ENCODE measurements at places on chromosomes 5 and 9. TPM values are rescaled to one million over a fixed set of nuclear protein-coding genes. Genes with fewer than 3 reads are reported as not detected.
A peak's percentile ranks its signal among the peaks of the same experiment; 100 is the strongest.

The NIPAL4 gene
- 1.0 TPM for total RNA-seq

The ERAP2 gene
- total RNA-seq: 9.6 TPM

The CCDC187 gene
- total RNA-seq: not detected

The TAF11L5 gene
- total RNA-seq: not detected

The MSMP gene
- 145 TPM for total RNA-seq

The CAMK2A gene
- 0.15 TPM for total RNA-seq

The TNFSF8 gene
- total RNA-seq: not detected

The PCDHGA1 gene
- 0.06 TPM for total RNA-seq

The CCDC192 gene
- total RNA-seq: not detected

The ERMP1 gene
- 17.8 TPM for total RNA-seq

GRCh38 chr9:37333288-37333687, 89.2 kb upstream of the GRHPR start:
- no peak for DNase-seq
- no peak overlapping the region for H3K27ac ChIP-seq
- no peaks in the 10 kb centered on the region for H3K36me3 ChIP-seq
- no peaks in the 10 kb centered on the region for H3K4me1 ChIP-seq
- no peaks in the 10 kb centered on the region for H3K27me3 ChIP-seq

GRCh38 chr5:96614110-96614691, 48.0 kb upstream of the CAST start:
- peaks cover 18% of the 10 kb centered on the region for H3K4me1 ChIP-seq
- H3K27ac ChIP-seq: peak overlapping the region; percentile 83

- H3K4me1 ChIP-seq: no peaks in the 10 kb centered on the region
- H3K27ac ChIP-seq: no peak overlapping the region
- no peaks in the 10 kb centered on the region for H3K27me3 ChIP-seq
- no peak for DNase-seq
- H3K4me3 ChIP-seq: no peak overlapping the region
Observed at GRCh38 chr5:150407096-150407720, 5.5 kb downstream of the CD74 start.

- H3K4me1 ChIP-seq: peaks cover 57% of the 10 kb centered on the region
- no peaks in the 10 kb centered on the region for H3K36me3 ChIP-seq
- H3K27ac ChIP-seq: no peak overlapping the region
- no peak overlapping the region for H3K4me3 ChIP-seq
- no peaks in the 10 kb centered on the region for H3K27me3 ChIP-seq
Observed at GRCh38 chr5:134502259-134502658, 23.2 kb upstream of the JADE2 start.

- H3K27ac ChIP-seq: no peak overlapping the region
- no peak overlapping the region for H3K4me3 ChIP-seq
- H3K36me3 ChIP-seq: peaks cover 22% of the 10 kb centered on the region
- H3K27me3 ChIP-seq: no peaks in the 10 kb centered on the region
- peaks cover 7% of the 10 kb centered on the region for H3K4me1 ChIP-seq
Observed at GRCh38 chr5:83071286-83072051, 5.7 kb downstream of the TMEM167A start.

- DNase-seq: no peak
- 0 out of 2 replicates have a peak overlapping the region, but pooled peaks have one; percentile 2 for H3K27ac ChIP-seq
- peaks cover 12% of the 10 kb centered on the region for H3K36me3 ChIP-seq
- no peaks in the 10 kb centered on the region for H3K27me3 ChIP-seq
- peak overlapping the region; percentile 98 for H3K4me3 ChIP-seq
- peaks cover 51% of the 10 kb centered on the region for H3K4me1 ChIP-seq
Observed at GRCh38 chr5:14147210-14147609, 4.1 kb downstream of the TRIO start.

DNA sequence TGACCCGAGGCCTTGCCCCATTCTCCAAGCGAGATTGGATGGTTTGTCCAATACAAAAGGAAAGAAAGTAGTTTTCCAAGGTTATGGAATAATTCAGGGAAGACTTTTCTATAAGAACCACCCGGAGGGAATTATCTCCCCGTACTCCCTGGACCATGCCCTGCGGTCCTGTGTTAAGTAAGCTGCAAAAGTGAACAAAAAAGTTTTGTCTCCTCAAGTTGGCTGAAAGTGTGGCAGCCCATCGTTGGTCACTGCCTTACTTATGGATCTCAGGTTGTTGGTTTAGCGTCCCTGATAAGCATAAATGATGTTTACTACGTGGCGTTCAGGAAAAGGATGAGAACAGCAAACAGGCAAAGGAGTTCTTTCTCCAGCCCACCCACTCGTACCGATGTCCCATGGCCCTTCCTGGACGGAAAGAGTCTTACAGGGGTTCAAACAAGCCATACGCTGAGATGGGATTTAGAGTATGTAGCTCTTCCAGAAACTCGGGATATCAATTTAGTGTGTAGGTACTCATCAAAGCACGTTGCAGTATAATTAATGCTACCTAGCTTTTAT, 413 bp upstream of the AUH start:
- H3K4me3 ChIP-seq: peak overlapping the region; percentile 85
- DNase-seq: no peak
- H3K27ac ChIP-seq: no peak overlapping the region
- peaks cover 13% of the 10 kb centered on the region for H3K4me1 ChIP-seq
- no peaks in the 10 kb centered on the region for H3K27me3 ChIP-seq

DNA sequence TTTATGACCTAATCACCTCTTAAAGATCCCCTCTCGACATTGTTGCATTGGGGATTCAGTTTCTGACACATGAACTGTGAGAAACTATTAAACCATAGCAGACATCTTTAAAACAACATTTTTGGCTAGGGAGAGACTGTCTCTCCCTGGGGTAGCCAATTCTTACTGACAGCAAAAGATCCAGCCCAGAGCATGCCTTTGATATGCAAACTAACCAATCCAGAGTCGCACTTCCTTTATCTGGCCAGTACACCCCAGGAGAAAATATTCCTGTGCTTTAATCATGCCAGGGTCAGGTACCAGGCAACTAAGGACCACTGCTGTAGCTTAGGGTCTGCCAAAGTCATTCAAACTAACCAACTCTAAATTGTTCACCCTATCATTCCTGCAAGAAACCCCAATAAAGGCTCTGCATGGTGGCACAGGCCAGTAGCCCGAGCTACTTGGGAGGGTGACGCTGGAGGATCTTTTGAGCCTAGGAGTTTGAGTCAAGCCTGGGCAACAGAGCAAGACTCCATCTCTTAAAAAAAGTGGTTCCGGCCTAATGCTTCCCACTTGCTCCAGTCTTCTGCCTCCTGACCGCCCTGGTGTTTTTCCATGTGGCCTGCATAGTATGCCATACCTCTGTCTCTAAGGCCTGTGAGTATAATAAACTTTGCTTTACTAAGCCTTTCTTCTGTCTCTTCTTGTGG, 62.3 kb upstream of the DAPK1 start:
- no peaks in the 10 kb centered on the region for H3K27me3 ChIP-seq
- no peak overlapping the region for H3K4me3 ChIP-seq
- H3K36me3 ChIP-seq: no peaks in the 10 kb centered on the region

GRCh38 chr5:16759147-16759773, 142.5 kb upstream of the RETREG1 start:
- no peaks in the 10 kb centered on the region for H3K4me1 ChIP-seq
- peaks cover 50% of the 10 kb centered on the region for H3K36me3 ChIP-seq
- H3K27me3 ChIP-seq: no peaks in the 10 kb centered on the region
- no peak overlapping the region for H3K4me3 ChIP-seq

DNA sequence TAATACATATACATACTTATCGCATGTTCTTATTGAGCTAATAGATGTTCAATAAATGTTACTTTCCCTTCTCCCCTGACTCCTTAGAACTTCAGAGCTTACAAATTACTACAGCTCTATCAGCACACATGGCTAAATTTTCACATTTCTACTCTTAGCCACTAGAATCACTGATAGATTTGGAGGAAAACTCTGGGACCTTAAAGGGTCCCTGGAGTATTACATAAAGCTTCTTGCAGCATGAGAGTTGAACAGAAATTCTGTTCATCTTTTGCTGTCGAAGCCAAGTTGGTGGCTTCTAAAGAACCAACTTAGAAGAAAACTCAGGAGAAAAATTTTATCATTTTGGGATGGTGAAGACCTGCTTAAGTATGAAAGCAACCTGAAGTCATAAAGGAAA, 15.5 kb downstream of the B4GALT1 start:
- H3K27me3 ChIP-seq: no peaks in the 10 kb centered on the region
- no peaks in the 10 kb centered on the region for H3K36me3 ChIP-seq
- DNase-seq: no peak

GRCh38 chr9:16680975-16681651, 189.4 kb downstream of the BNC2 start:
- no peak overlapping the region for H3K4me3 ChIP-seq
- no peaks in the 10 kb centered on the region for H3K36me3 ChIP-seq
- H3K27ac ChIP-seq: no peak overlapping the region
- no peaks in the 10 kb centered on the region for H3K27me3 ChIP-seq

GRCh38 chr5:66881480-66882161, 285.4 kb downstream of the MAST4 start:
- H3K4me1 ChIP-seq: peaks cover 34% of the 10 kb centered on the region
- peak overlapping the region; percentile 37 for H3K4me3 ChIP-seq
- peak; percentile 66 for DNase-seq
- H3K27me3 ChIP-seq: no peaks in the 10 kb centered on the region

GRCh38 chr5:132407970-132408369, 38.5 kb downstream of the SLC22A5 start:
- H3K27me3 ChIP-seq: no peaks in the 10 kb centered on the region
- no peak for DNase-seq
- peaks cover 38% of the 10 kb centered on the region for H3K4me1 ChIP-seq
- H3K36me3 ChIP-seq: no peaks in the 10 kb centered on the region

- no peak overlapping the region for H3K27ac ChIP-seq
- no peaks in the 10 kb centered on the region for H3K27me3 ChIP-seq
- H3K4me1 ChIP-seq: no peaks in the 10 kb centered on the region
- H3K36me3 ChIP-seq: no peaks in the 10 kb centered on the region
Observed at GRCh38 chr5:181028032-181028819, 11.8 kb upstream of the BTNL9 start.

DNA sequence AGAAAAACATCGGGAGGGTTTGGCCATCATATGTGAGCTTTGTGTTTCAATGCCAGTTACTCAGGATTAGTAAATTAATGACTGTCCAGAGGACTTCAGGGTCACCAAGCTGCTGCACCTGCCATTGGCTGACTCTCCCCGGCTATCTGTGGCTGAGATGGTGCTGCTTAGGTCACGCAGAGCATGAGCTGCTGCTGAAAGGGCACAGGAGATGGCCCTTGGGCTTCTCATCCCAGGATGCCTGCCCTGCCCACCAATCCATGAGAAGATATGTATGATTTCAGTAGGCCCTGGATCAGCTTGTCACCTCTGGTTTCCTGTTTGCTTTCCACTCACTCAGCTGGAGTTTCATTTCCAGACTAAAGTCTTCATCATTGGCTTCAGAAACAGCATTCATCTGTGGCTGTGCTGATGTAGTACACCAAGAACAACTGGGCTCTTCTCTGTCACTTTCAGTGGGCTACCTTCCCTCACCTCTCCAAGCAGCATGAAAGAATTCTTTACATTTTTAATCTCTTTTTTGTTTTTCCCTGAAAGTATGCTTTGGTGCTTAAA, 2.4 kb upstream of the CATSPER3 start:
- H3K36me3 ChIP-seq: no peaks in the 10 kb centered on the region
- H3K4me1 ChIP-seq: peaks cover 10% of the 10 kb centered on the region
- no peak overlapping the region for H3K27ac ChIP-seq
- no peaks in the 10 kb centered on the region for H3K27me3 ChIP-seq
- DNase-seq: no peak

DNA sequence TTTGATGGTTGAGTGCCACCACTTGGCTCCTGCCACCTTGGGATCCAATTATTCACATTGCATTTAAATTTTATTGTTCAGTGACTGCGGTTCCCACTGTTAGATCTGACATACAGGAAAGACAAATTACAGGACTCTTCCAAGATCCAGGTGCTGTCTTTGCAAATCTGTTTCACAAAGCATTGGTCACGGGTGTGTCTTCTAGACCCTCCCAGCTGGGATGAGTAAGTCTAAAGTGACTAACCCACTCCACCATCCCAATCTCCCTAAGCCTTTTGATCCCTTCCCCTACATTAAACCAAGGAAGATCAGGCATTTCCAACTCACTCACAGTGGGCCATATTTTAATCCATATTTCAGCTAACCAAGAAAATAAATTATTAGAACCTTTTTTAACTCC, 1016.3 kb upstream of the CTNND2 start:
- H3K27ac ChIP-seq: no peak overlapping the region
- DNase-seq: peak; percentile 55
- H3K36me3 ChIP-seq: no peaks in the 10 kb centered on the region
- peaks cover 6% of the 10 kb centered on the region for H3K4me1 ChIP-seq

- no peak overlapping the region for H3K27ac ChIP-seq
- H3K27me3 ChIP-seq: no peaks in the 10 kb centered on the region
- peak; percentile 11 for DNase-seq
Observed at GRCh38 chr9:10661376-10661775, 48.6 kb upstream of the PTPRD start.

DNA sequence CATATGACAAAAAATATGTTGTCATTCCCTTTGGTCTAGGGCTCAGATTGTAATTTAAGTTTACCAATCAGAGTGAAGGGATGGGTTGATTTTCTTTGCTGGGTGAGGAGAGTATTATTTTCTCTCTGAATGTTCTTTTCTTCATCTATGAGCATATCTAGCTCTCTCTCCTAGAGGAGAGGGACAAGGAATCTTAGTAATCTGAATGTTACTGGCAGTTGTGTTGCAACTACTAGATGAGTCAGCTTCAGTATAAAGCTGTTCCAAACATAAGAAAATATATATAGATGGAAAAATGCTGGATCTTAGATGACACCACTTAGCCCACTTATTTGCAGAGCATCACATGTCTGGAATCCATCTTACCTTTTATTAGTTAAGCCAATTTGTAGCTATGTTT, 259.3 kb downstream of the TUSC1 start:
- no peaks in the 10 kb centered on the region for H3K36me3 ChIP-seq
- no peak overlapping the region for H3K27ac ChIP-seq
- no peaks in the 10 kb centered on the region for H3K27me3 ChIP-seq

- H3K27me3 ChIP-seq: peaks cover 9% of the 10 kb centered on the region
- no peaks in the 10 kb centered on the region for H3K4me1 ChIP-seq
- no peak overlapping the region for H3K4me3 ChIP-seq
- DNase-seq: peak; percentile 55
- H3K27ac ChIP-seq: no peak overlapping the region
Observed at GRCh38 chr5:31385774-31386537, 145.9 kb downstream of the DROSHA start.

- no peaks in the 10 kb centered on the region for H3K27me3 ChIP-seq
- H3K36me3 ChIP-seq: peaks cover 74% of the 10 kb centered on the region
- H3K27ac ChIP-seq: no peak overlapping the region
- H3K4me1 ChIP-seq: peaks cover 60% of the 10 kb centered on the region
Observed at GRCh38 chr5:98784411-98784810, 10.9 kb downstream of the RGMB start.

- no peaks in the 10 kb centered on the region for H3K36me3 ChIP-seq
- H3K27me3 ChIP-seq: no peaks in the 10 kb centered on the region
- DNase-seq: peak; percentile 22
- H3K27ac ChIP-seq: no peak overlapping the region
- peaks cover 8% of the 10 kb centered on the region for H3K4me1 ChIP-seq
Observed at GRCh38 chr9:34176089-34176488, 2.8 kb upstream of the UBAP1 start.

- DNase-seq: peak; percentile 84
- H3K36me3 ChIP-seq: no peaks in the 10 kb centered on the region
- no peaks in the 10 kb centered on the region for H3K27me3 ChIP-seq
- no peak overlapping the region for H3K4me3 ChIP-seq
- peaks cover 20% of the 10 kb centered on the region for H3K4me1 ChIP-seq
Observed at GRCh38 chr9:2655411-2655901, 33.9 kb downstream of the VLDLR start.
